ENCODE measurements at places on chromosomes 7 and 10. TPM values are rescaled to one million over a fixed set of nuclear protein-coding genes. Genes with fewer than 3 reads are reported as not detected.

DNA sequence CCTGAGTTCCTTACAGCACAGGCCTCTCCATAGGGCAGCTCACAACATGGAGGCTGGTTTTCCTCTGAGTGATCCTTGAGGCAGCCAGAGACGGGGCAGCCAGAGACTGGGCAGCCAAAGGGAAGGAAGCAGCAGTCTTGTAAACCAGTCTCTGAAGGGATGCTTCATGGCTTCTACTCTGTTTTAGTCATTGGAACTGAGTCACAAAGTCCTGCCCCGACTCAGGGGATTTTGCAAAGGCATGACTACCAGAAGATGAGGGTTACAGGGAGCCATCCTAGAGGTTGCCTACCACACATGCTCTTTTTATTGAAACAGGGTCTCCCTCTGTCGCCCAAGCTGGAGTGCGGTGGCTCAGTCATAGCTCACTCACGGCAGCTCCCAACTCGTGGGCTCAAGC lies 44.4 kb upstream of the COMMD3 start:
- no peak for DNase-seq

DNA sequence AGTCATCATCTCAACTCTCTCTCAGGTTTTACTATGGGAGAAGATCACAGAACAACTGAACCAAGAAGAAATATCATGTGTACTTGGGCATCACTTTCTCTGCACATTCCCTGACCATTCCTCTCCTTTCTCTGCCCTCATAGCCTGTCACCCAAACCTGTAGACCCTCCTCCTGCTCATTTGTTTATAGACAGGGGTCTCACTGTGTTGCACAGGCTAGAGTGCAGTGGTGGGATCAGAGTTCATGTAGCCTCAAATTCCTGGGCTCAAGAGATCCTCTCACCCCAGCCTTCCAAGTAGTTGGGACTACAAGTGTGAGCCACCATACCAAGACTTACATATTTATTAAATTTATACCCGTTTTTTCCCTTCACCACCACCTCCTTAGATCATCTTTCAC lies 260.8 kb upstream of the SLC26A5 start:
- DNase-seq, result no peak

DNA sequence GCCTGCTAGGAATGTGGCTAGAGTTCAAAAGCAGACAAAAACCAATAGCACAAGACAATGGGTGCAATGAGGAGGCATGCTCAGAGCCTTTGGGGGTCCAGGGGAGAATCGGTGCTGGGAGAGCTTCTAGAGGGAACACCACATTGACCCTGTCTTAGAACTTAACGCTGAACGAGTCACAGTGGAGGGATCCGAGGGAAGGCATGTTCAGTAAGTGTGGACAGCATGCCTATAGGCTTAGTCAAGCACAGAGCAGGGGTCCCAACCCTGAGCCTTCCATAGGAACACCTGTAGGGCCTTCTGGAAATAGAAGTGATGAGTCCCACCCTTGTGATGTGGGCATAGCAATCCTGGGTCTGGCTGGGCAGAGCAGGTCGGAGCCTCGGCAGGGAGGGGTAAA lies 148.7 kb downstream of the PKD1L1 start:
- DNase-seq, result no peak

DNA sequence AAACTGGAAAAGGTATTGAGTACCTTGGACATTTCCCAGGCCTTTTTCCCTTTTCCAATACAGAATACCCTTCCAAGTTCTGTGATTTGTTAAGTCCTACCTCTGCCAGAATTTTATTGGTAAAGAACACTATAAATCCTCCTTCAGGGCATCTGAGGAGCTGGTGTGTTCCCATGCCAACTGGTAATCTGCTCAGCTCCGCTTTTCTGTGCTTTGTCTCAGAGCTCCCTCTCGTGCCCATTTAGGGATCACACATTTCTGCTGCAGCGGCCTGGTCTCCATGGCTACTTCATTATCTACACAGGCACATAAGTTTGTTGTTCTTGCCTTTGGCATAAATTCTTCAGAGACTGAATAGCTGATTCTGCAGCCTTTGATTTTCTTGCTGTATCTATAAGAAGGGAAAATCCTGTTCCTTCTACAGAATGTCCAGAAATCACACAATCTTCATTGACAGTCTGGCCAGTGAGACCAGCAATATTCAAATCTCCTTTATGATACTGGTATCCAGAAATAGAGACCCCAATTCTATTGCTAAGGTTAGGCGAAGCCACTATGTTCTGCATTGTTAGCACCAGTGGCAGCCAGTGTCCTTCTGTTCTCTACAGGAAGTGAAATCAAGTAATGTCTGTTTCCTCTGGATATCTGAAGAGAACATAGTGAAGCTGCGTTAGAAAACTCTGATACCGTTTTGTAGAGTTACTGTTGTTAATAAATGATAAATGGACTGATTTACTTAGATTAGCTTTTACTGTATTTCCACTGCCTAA lies 51.9 kb downstream of the DENND11 start:
- DNase-seq, result peak; percentile 92

GRCh38 chr7:133313575-133313974 lies 60.7 kb downstream of the EXOC4 start:
- no peak for DNase-seq

CYP51A1 gene
- polyA plus RNA-seq, result 87.2 TPM

OPTN gene
- polyA plus RNA-seq, result 34.3 TPM

GRCh38 chr10:93412801-93413200 lies 69.3 kb downstream of the MYOF start:
- DNase-seq, result no peak

IRF5 gene
- 11.4 TPM for polyA plus RNA-seq

PROSER2 gene
- 4.9 TPM for polyA plus RNA-seq

CALML3 gene
- polyA plus RNA-seq, result not detected

DNA sequence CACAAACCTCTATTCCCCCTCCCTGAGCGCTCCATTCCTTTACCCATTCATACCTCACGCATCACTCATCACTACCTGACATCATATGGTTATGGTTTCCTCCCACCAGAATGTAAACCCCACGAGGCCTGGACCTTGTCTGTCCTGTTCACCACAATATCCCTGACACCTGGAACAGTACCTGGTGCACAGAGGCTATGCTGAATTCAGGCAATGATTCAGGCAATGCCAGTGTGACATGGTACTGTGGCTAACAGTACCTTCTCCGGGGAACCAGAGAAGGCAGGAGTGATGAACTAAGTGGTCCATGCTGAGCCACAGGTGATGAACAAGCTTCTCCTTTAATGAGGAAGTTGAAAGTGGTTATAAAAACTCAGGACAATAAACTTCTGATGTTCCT lies 202.5 kb upstream of the PLXNA4 start:
- no peak for DNase-seq

DNA sequence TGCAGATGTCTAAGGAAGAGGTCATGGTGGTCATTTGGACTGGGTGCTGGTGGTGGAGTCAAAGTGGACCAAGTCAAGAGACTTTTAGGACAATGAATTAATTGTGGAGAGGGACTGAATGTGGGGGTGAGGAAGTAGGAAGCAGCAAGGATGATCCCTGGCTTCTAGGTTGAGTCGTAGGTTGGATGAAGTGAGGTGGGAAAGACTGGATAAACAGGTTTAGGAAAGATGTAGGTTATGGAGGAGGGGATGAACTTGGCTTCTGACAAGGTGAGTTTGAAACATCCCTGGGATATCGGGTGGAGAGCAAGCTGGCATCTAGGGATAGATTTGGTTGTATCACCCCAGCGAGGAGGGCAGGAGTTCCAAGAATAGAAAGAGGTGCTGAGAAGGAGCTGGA lies 7.6 kb downstream of the SEMA4G start:
- DNase-seq, result no peak

- no peak for DNase-seq
Observed at GRCh38 chr7:106080300-106080987, 31.7 kb downstream of the SYPL1 start.

DNA sequence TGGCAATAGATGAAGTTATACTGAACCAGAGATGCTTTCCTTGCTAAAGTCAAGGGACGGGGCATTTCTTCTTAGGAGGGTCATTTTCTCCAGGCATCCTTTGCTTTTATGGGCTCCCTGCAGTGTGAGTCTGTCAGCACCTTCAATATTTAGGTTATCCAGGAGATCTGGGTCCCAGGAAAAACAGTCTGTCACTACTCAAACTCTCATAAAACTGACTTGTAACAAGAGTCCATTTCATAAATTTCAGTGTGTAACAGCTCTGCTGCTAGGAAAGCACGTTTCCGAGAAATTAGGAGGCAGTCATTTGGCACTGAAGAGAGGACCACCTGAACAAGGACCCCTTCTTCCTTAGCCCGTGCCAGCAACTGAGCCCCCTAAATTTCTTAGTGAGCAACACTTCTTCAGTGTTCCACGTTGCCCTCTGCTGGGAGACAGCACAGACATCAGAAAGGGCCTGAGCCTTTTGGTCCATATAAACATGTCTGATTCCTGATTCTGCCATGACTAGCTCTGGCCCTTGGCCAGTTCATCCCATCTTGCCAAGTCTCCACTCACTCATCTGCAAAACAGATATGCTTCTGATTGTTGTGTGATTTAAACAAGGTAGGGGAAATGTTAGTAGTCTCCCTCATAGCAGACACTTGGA lies 7.2 kb downstream of the GCC1 start:
- no peak for DNase-seq

DNA sequence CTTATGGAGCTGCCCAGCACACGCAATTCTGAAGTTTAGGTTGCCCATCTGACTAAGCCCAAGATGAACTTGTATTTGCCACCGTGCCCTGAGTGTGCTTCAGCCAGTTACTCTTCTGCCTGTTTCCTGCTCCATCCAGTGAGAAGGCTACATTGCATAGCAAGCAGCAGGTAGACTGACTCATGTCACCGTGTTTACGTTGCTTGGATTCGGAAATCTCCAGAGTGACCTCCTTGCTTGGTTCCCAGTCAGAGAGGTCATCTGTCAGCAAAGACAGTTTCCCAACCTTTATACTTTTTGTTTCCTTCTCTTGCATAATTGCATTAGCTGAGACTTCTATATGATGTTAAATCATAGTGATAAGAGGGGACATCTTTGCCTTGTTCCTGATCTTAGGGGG lies 30.9 kb downstream of the NACAD start:
- no peak for DNase-seq

DNA sequence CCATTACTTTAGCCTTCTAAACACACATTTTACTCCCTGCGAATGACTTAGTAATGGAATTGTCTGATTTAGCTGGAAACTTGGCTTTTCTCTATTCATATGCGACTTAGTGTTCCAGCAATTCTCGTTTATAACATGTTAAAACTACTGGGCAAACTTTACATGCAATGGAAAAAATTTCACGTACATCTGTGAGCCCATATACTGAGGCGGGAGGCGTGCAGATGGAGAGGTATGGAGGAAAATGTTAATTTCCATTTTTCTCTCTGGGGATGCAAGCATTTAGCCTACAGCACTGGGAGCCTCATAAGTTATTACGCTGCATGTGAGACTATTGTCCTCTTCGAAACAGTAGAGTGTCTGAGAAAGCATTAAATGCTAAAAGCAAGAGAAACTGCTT lies 591.5 kb upstream of the ANKRD30A start:
- no peak for DNase-seq

LIPK gene
- polyA plus RNA-seq, result not detected

GIMAP7 gene
- polyA plus RNA-seq, result 16.7 TPM

DNA sequence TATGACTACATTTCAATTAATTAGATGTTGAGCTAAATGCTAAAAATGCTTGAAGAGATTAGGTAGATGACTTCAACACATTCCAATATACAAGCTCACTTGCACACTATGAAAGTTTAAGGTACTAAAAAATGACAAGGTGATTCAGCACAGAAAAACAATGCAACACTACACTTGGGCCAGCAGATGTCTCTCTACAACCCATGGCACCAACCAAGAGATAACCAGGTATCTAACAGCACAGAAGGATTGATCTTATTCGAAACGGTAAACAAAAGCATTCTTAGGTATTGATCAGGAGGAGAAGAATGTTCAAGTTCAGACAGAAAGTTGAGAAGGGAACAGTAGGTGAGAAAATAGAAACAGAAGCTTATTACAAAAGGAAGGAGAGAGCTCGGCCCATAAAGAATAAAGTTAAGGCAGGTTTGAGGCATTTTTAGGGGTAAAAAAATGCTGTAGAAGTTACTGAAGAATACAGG lies 248.2 kb upstream of the KLF14 start:
- no peak for DNase-seq

GRCh38 chr7:137846827-137847567 lies at the start of gene DGKI:
TSS of gene DGKI (minus strand) at chr7:137846974.
- DNase-seq, result peak; percentile 15

RNF133 gene
- polyA plus RNA-seq, result not detected

TSPAN33 gene
- 81.0 TPM for polyA plus RNA-seq

GRCh38 chr10:80323311-80323710 lies 33.2 kb downstream of the DYDC1 start:
- no peak for DNase-seq

ZNF853 gene
- polyA plus RNA-seq, result 17.6 TPM

DNA sequence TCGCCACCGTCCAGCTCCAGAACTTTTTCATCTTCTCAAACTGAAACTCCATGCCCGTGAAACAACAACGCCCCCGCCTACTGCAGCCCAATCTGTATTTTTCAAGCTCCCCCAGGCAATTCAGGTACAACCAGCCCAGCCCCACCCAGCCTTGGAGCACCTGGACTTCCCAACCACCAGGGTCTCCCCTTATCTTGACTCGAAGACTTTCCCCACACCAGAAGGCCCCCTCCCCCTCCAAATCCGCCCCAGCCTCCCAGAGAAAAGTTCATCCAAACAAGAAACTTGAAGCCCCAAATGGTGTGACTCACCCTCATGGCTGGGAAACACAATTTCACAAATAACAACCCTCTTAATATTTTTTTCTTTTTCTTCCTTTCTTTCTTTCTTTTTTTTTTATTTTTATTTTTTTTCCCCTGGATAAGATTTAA lies 10.6 kb downstream of the ZCCHC24 start:
- no peak for DNase-seq

C10orf105 gene
- 0.07 TPM for polyA plus RNA-seq

Data from renal pelvis (tissue), 12 donors.